NCI-H2081 treated with DMSO at 0.1 percent for 48 hours (cell line): ENCODE measurements at places on chromosomes 11 and 22.

GRCh38 chr22:23697031-23697970, 6.5 kb downstream of the RGL4 start:
- DNase-seq = no peak

- DNase-seq = no peak
These were observed 9.0 kb upstream of the APOBEC3H start for GRCh38 chr22:39087881-39088684.

GRCh38 chr22:26606611-26607010, 11.2 kb downstream of the CRYBB1 start:
- no peak for DNase-seq

- DNase-seq = no peak
These were observed 3.8 kb downstream of the CSNK1E start for GRCh38 chr22:38313384-38313955.

DNA sequence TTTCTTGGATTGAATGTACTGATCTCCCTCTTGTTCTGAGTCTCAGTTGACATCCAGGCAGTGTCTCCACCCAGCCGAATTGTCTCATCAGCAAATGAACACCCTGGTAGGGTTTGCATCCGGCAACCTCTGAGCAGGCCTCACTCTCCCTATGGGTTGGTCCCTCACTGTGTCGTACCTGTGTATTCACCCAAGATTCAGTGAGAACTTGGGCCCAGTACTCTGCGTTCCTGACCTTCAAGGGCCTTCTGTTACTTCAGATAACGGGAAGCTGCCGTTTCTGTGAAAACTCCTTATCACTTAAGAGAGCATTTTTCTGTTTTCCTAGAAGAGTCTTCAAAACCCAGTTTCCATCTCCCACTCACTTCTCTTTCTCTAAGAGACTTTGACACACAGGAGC, 915.6 kb downstream of the TBC1D22A start:
- no peak for DNase-seq

GRCh38 chr11:6531267-6531752, 34.2 kb downstream of the DNHD1 start:
- DNase-seq = no peak
